AG04450 (cell line): ENCODE measurements at places on chromosomes 1 and 21.

DNA sequence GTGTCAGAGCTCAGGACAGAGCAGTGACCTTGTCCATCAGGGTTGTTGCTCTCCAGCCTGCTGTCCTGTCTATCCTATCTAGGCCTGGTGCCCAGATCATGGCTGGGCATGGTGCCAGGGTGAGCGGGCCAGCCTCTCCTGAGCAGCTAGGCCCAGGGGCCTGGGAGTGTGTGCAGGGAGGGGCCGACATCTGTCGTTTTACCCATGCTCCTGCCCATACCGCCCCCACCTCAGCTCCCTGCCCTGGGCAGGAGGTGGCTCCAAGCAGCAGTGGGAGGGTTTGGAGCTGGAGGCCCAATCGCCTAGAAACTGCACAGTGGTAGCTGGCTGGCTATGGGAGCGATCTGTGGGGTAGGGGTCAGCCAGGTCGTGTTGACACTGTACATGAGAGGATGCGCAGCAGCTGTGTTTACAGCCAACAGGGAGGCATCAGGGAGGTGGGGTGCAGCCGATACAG, 6.5 kb downstream of the INSRR start:
- peak; percentile 15 for DNase-seq

GRCh38 chr21:42438316-42439205, 34.9 kb downstream of the UBASH3A start:
- no peak for DNase-seq

- no peak for DNase-seq
Observed at GRCh38 chr1:33147997-33148314, 33.9 kb downstream of the TRIM62 start.

- DNase-seq: no peak
Observed at GRCh38 chr1:106748606-106749005, 307.9 kb upstream of the PRMT6 start.

DNA sequence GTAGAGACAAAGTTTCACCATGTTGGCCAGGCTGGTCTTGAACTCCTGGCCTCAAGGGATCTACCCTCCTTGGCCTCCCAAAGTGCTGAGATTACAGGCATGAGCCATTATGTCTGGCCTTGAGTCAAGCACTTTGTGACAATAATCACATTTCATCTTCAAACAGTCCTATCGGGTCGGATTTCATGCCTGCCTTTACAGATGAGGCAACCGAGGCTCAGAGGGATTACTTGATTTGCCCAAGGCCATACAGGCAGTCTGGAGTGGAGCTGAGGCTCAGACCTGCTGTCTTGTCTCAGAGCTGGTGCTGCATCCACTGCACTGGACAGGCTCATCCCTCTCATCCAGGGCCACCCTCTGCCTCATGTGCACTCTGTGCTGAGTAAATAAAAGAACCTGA, 26.6 kb downstream of the FAM151A start:
- no peak for DNase-seq

- DNase-seq: no peak
Observed at GRCh38 chr1:27436204-27437159, 44.1 kb downstream of the GPR3 start.

GRCh38 chr21:46661642-46662366, 26.3 kb downstream of the PRMT2 start:
- no peak for DNase-seq

DNA sequence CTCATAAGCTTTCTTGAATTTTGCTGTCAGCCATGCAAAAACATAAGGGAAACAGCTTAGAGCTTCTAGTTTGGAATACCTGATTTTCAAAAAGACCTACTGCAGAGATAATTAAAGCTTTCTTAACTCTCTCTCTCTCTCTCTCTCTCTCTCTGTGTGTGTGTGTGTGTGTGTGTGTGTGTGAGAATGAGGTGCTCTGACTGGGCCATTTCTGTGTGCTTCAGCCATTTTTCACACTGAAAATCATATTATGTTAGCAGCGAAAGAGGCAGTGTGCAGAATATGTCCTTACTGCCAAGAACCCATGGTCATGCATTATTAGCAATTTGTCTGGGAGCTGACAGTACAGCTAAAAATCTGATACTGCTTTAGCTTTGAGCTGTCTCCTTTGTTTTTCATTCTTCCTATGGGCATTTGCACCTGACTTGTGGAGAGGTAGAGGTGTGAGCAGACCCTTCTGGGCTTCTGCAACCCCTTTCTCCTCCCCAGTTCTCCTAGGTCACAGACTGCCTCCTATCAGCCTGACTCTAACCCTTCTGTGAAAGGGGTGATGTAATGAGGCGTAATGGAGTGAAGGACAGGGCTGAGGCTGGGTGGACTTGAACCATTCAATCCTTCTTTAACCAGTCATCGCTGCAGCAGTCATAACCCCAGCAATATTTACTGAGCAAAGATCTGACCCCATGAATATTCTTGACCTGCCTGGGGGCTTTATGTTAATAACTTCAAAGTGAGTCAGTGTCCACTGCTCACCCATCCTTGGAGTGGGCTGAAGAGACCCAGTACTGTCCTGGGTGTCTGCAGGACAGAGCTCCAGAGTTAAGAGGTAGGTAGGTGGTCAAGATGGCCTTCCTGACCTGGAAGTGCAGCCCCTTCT, 61.2 kb downstream of the SYT6 start:
- no peak for DNase-seq

- DNase-seq: peak; percentile 38
Observed at GRCh38 chr1:241998412-241998921, 431 bp downstream of the MAP1LC3C start.

DNA sequence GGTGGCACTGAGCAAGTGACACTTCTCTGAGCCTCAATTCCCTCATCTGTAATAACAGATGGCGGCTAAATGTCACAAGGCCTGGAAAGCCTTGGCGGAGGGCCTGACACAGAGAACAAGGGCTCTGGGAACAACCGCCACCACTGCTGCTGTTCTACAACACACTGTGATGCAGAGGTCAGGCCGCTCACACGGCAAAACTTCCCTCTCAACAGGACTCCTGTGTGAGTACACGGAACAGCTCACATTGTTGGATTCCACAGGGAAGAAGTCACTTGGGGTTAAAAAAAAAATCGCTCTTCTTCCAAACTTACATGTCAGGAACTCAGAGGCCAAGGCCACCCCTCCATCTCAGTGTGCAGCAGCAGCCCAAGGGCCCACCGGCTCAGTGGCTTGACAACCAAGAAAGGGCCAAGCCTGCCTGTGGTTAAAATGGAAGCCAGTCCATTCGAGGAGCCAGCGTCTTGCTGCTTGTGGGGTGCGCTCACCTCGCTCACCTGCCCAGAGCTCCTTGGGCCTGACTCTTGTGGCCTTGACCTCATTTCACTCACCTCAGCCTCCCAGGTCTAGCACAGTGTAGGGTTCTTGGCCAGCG, 101.1 kb downstream of the RAVER2 start:
- DNase-seq: no peak

- DNase-seq: no peak
Observed at GRCh38 chr21:39441502-39442475, 3.8 kb downstream of the LCA5L start.
